ENCODE measurements at places on chromosomes 7 and 10.
A peak's percentile ranks its signal among the peaks of the same experiment; 100 is the strongest.

GRCh38 chr7:151773797-151774196, 103.1 kb downstream of the PRKAG2 start:
- no peak for DNase-seq

DNA sequence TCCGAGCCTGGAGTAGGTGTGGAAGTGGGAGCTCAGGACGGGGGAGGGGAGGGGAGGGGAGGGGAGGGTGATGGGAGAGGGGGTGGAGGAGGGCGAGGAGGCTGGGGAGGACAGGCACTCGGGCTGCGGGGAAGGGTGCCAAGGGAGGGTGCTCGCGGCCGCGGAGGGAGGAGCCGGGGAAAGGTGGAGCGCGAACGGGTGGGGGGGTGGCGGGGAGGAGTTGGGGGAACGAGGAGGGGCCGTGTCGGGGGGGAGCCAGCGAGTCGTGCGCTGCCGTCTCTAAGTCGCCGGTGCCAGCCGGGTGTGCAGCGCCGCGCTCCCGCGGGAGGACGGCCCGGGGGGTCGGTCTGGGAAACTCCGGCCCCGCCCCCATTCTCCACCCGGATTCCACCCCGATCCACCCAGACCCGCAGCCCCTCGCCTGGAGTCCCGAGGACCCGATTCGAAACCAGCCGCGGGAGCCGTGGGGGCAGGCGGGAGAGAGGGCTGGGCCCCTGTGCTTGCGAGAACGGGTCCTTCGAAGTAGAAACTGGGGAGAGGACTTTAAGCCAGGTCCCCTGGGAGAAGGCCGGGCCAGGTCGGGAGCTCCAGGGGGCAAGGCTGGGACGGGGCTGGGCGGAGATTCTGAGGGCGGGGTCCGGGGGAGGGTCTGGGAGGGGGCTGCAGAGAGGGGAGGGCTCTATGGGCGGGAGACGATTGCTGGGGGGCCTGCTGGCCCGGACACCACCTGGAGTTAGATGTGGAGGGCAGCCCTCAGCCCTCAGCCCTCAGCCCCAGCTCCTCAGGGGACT, at the start of gene ZNF467:
Gene ZNF467, minus strand, starts transcription at position 143 of the 791 bp plus-strand sequence. CDS start 2,556 bp downstream, outside the sequence.
- no peak for DNase-seq

- no peak for DNase-seq
Measured at GRCh38 chr7:1681581-1681980, 11.5 kb downstream of the ELFN1 start.

DNA sequence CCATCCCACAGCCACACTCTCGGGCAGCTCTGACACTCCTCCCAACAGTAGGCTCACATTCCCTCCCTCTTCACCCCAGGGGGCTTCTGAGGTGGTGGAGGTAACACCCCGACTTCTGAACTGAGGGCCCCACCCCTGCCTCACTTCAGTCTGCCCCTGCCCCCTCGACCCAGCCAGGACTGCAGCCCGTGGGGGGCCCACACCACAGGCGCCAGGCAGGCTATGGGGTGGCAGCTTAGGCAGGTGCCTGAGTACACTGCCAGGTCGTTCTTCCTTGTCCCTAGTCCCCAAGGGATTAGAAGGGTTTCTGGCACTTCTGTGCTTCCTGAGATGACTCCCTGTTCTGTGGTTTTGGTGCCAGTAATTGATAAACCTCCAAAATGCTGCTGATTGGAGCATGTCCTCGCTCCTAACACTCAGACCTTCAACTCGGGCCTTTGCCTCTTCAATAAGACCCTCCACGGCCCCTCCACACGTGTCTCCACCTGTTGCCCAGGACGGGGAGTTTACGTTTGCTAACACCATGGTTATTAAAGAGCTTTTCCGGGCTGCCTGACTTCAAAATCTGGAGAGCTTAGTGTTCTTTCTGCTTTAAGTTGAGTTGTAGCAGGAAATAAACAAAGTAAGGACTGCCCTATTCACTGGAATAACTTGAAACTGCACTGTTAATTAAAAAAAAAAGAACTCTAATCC, 23.8 kb upstream of the LARP4B start:
- no peak for DNase-seq

DNA sequence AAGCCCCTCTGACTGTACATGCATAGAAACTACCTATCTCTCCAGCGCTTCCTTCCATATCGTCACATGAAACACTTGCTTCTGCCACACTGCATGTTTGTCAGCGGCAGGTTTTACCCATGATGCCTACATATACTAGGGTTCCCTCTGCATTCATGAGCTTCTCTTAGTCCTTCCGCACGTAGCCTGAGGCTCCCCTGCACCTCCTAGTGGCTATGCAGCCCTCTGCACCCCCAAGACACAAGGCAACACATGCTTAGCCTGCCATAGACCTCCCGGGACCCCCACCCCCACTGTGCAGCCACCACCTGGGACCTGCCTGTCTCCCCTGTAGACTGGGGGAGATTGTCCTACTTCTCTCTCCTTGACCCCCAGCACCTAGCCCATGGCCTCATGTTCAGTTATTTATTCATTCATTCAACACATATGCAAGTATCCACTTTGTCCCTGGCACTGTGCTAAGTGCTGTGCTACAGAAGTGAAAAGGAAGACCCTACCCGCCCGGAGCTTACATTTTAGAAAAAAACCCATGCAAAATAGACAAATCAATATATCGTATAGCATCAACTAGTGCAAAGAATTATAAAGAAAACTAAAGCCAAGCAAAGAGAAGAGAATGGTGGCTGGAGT, 23.5 kb downstream of the TMEM273 start:
- no peak for DNase-seq

GRCh38 chr10:73113551-73113950, 3.3 kb downstream of the NUDT13 start:
- no peak for DNase-seq

DNA sequence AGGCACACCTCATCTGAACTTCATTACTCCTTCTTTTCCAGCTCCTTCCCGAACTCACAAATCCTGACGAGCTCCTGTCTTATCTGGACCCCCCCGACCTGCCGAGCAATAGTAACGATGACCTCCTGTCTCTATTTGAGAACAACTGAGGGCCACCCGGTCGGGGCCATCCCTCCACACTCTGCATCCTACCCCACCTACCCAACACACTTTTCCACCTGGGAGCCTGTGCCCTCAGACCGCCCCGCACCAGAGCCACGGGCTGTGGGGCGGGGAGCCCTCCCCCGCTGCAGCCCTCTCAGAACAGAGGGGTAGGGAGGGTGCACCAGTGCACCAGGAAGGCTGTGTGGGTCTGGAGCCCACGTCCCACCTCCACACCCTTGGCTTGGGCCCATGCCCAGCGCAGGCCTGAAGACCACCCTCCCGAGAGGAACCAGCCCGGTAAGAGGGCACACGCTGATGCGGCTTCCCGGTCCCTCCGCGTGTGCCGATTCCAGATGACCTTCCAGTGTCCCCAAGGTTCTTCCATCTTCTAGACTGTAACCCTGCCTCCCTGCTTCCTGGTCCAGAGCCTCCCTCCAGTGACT, 34.6 kb upstream of the PPIF start:
- no peak for DNase-seq

GRCh38 chr7:94848531-94848930, 58.9 kb upstream of the PPP1R9A start:
- no peak for DNase-seq

DNA sequence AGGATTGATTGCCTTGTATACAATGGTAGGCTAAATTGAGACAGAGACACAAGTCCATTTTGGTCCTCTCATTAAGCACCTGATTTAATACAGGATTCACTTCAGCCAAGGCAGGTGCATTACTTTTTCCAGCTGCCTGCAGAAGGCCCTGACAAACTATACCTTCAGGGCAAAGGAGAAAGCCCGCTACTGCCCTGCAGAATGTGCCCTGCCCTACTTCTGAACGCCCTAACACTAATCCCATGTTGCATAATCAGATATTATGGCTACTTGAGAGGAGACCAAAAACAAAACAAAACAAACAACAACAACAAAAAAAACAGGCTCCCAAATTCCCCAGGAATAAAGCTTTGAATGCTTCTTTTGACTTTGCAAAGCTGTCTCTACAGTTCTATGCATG, 116.9 kb upstream of the ABI1 start:
- no peak for DNase-seq

DNA sequence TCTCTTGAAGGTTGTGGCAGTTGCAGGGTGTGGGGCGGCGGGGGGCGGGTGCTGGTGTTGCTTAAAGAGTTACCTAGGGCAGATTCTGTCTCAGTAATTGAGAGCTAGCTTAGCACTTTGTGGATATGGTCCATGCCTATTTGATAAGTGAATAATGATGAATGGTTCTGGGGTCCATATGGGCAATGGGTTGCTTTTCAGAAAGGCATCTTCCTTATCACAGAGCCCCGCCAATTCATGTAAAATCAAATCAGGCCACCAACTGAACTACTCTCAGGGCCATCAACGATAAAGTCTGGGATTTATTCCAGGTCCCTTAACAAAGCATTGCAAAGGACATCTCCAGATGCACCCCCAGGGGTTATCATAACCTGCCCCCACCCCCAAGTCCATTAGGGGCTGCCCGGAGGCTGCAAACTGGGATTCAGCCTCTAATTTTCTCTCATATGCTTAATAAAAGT, 1.8 kb upstream of the PRRT4 start:
- DNase-seq = no peak

GRCh38 chr7:111138193-111138569, 47.3 kb downstream of the LRRN3 start:
- peak; percentile 26 for DNase-seq

DNA sequence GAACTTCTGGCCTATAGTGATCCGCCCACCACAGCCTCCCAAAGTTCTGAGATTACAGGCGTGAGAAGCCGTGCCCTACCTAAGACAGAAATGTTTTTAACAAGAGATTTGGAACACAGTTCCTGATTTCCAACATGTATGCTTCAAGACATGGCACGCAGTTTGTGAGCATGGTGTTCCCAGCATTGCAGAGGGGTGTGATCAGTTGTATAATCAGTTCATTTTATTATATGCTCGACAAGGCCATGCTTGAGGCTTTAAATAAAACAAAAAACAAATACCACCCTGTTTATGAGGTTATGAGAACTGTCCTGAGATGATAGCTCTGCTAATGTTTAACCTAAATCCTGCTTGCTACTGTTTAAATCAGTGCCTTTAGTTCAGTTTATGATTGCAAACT, 60.2 kb downstream of the TASOR2 start:
- DNase-seq = no peak

GRCh38 chr10:24694086-24694485, 29.6 kb downstream of the ARHGAP21 start:
- DNase-seq = no peak

DNA sequence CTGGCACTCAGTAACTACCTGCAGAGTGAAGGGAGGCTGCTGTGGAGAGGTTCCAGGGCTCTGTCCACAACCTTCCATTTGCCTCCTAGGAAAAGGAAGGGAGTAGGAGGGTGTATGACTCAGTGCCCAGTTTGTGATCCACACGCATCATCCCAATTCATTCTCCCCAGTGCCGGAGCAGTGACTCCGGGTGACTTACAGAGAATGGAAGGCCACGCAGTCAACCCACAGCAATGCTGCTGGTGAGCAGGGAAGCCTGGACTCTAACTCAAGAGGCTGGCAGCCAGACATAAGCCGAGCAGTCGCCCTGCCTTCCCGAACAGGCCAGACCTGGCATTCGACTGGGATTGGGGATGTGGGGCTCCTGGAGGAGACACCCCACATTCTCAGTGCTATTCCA, 139.9 kb downstream of the SH3PXD2A start:
- no peak for DNase-seq

DNA sequence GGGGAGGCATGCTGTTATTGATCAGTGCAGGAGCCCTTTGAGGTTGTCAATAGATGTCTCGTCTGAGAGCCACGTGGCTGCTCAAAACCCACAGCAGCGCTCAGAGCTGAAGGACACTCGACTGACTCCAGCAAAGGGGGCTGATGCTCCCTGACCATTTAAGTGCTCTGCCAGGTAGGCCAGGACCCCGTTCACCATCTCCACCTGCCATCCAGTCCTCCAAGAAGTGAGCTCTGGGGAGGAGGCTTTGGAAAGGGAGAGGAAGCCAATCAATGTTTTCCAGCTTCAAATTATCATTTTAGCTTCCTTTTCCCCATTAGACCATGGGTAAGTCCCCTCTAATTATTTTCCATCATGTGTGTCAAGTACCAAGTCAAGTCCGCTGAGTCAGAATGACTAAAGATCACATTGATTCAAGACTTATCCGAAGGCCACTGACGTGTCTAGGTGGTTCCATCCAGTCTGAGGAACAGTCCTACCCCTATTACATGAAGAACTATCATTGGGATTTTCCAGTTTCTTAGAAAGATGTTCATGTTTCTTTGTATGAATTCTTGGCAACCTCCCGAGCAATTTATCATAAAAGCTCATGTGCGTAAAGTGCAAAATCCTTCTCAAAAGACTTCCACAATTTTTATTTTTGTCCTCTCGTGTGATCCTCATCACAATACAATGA, 302.6 kb upstream of the LYZL1 start:
- DNase-seq = no peak

- DNase-seq = no peak
Measured at GRCh38 chr7:150401861-150402631, 22.9 kb downstream of the ZNF775 start.

DNA sequence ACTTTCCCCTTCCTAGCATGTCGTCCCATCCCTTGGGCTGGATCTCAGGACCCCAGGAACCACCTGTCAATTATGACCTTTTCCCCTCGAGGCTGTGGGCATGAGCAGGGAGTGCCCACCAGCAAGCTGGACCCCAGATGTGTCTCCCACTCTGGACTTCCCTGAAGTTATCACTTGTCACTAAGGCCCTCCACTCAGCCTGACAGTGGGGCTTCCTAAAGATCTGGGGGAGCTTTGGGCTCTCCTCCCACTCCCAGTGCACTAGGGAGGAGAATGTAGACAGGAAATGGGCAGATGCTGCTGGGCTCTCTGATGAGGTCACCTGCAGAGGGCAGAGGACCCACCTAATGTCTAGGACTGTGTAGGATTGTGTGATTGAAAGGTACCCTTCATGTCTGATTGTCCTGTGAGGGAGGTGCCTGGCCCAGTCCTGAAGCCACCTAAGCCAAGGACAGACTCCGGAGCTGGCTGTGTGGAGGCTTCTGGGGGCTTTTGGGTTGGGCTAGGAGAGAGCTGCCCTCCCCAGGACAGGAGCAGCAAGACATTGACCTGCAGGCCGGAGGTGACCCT, 18.7 kb downstream of the MYO1G start:
- DNase-seq = no peak

DNA sequence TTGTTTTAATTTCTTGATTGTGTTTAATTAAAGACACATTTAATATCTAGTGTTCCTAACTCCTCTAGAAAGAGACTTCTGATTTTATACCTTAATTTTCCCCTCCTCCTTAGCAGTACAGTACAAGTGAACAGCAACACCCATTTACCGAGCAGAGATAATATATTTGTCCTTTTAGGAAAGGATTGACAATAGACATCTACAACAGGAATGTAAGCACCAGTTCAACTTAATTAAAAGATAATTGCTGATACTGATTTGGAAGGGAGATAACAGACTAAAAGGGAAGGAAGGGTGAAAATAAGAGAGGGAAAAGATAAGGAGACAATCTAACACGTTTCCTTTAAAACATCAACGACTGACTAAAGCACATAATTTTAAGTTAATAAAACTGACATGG, 119.3 kb downstream of the SRPK2 start:
- DNase-seq = no peak

DNA sequence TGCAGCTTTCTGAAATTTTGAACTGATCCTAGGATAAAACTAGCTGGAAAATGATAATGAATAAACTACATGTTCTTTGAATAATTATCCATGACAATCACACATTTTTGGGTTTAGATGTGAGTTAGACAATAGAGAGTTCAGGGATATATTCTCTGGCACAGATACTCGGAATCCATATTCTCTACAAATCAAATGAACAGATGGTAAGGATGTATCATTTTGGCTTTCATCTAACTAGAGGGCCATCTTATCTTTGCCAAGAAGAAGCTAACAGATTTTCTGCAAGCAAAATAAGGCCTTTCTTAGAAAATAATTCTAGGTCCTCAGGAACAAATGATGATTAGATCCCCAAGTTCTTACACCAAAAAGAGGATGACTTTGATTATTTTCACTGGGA, 355.9 kb upstream of the C7orf33 start:
- DNase-seq = no peak

All from stimulated activated CD8-positive, alpha-beta memory T cell treated with anti-CD3 and anti-CD28 coated beads, Interleukin-7, amount 100 ng/mL, for 24 hours (primary cell).